Stimulated activated CD8-positive, alpha-beta memory T cell treated with anti-CD3 and anti-CD28 coated beads, Interleukin-15, amount 100 ng/mL, for 24 hours (primary cell): ENCODE measurements at places on chromosomes 2 and 18.

GRCh38 chr2:65877331-65878010 is 445.1 kb upstream of the SPRED2 start:
- no peak for DNase-seq

DNA sequence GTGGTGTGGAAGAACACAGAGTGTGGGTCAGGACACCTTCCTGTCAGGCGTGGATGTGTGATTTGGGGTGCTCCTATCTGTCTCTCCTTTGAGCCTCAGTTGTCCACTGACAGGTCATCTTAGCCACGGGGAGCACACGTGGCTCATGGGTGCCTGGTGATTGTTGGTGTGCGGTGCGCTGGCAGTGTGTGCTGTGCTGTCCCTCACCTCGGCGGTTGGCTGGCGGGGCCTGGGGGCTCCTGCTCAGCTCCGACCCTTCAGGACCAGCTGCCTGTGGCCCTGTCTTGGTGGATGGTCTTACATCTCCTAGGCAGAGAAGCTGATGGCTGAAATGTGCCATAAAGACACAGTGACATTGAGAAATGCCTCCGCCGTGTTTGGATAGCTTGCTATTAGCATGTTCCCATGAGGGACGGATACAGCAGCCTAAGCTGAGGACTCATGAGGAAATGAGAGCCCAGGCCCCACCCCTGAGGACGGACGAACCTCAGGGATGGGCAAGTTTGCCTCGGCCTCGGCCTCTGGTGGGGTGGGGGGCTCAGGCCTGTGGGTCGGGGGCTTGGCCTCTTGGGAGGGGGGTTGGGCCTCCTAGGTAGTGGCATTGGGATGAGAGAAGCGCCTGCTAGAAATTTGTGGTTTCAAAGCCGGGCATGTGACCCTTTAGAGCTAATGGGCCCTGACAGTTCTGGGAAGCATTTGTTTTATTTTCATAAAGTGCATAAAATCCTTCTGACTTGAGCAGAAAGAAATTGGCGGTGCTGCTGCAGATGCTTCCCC is 20.3 kb upstream of the ASB1 start:
- DNase-seq: no peak

DNA sequence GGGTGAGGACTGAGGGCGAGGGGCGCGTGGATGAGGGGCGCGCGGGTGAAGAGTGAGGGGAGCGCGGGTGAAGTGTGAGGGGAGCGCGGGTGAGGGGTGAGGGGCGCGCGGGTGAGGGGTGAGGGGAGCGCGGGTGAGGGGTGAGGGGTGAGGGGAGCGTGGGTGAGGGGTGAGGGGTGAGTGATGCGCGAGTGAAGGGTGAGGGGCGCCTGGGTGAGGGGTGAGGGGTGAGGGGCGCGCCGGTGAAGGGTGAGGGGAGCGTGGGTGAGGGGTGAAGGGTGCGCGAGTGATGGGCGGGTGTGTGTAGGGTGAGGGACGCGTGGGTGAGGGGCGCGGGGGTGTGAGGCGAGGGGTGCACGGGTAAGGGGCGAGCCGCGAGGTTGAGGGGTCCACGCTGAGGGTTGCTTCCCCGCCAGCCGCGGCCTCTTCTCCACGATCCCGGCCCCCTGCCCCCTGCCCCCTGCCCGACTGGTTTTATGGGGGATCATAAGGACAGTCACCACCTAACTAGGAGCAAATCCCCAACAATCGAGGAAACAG is 1.1 kb upstream of the SLC66A2 start:
- no peak for DNase-seq

DNA sequence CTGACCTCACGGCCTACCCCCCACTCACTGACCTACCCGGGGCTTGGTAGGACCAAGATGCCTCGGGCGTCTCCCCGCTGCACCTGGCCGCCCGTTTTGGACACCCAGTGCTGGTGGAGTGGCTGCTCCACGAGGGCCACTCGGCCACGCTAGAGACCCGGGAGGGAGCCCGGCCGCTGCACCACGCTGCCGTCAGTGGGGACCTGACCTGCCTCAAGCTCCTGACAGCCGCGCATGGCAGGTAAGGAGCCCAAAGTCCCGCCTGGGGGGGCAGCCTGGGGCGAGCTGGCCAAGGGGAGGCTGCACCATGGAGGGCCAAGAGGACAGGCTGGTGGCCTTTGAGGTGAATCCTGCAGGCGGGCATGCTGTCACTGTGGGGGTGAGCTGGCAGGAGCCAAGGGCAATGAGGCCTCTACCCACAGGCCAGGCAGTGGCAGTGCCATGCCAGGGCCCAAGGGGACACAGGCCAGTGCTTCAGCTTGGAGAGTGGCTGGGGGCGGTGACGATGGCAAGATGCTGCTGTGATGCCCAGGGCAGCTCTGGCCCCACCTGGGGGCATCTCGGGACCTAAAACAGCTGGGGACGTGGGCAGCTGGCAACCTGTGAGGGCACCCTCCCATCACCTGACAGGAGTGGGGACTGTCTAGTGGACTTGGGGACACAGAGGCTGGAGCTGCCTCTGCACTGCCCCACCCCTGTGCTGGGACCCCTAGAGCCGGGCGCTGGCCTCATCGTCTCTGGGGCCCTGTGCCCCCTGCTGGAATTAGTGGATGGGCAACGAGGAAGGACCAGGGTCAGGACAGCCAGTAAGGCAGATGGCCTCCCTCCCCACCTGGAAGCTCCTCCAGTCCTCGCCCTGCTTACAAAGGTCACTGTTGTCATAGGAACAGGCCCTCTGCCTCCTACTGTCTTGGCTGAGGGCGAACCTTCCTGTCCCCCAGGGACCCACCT is 2.0 kb downstream of the ESPNL start:
- no peak for DNase-seq

- peak; percentile 69 for DNase-seq
These were observed at the start of gene EGR4 for GRCh38 chr2:73293534-73294171. EGR4 (minus strand) TSS chr2:73293548; CDS start chr2:73293317, 231 bp downstream.

DNA sequence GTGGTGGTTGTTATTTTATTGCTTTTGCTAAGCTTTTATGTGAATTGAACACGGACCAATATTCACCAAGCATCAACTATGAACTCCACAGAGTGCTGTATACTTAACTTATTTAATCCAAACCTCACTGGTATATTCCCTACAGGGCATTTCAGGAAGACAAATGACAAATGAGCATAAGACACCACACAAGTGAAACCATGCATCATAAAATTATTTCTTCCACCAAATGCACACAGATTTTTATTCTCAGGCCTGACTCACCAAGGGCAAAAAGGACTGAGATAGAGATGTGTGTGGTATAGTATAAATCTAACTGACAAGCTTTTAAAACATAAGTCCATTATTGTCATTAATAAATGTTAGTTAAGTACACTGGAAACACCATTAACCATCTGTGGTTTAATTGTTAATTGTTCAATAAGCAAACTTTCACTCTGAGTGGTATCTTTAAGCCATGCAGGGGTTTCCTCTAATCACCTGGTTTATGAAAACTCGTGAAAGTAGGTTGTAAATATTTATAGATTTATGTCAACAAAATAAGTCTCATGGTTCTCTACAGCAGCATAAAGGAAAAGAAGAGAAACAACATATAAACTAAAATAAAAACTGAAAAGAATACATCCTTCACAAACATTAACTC is 77.6 kb upstream of the CRIM1 start:
- no peak for DNase-seq

GRCh38 chr2:164430166-164430783 is 191.0 kb downstream of the GRB14 start:
- no peak for DNase-seq

DNA sequence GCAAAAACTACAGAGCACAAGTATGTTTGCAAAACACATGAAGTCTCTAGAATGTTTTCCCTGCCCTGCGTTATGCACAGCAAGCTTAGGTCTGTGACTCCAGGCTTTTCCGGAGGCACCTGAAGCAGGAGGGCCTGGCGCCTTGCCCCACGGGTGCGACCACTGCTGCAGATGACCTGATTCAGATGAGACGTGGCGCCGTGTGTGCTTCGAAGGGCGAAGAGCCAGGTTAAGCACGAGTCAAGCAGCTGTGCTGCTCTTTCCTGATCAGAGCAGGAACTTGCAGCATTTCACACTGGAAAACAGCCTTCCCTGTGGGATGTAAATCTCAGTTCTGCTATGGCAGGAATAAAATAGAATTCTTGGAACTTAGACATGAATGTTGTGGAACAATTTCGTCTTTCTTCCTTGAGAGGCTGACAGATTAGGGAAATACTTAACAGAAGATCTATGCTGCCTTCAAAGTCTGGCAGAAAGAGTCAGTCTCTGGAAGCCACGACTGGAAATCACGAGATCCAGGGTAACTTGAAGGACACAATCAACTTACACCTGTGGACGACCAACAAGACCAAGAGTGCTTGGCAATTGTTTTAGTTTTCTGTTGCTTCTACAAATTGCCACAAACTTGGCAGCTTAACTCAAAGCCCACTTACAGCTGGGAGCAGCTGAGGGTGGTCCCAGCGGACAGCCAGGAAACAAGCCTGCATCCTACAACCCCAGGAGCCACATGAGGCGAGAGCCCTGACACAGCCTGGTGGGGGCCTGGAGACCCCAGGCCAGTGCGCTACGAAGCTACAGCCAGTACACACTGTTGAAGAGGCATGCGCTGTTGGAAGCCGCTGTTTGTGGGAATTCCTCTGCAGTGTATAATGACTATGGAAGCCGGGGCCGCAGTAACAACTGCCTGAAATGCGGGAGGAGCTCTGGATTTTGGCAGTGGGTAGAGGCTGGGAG is 42.9 kb downstream of the EIPR1 start:
- DNase-seq: no peak

DNA sequence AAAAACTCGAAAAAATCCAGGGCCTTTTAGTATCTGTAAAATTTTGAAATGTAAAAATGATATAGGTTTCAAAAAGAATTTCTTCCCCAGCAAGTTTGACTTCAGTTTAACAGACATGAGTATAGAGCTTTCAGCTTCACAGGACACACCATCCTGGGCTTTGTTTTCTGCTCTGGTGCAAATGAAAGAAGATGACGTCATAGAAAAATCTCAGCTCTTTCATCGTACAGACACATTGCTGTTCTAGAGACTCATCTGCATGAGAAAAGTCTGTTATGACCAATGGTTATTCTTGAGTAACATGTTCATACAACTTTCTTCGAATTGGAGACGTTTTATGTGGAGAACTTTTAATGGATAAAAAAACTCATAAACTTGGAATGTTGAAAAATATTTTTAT is 111.7 kb upstream of the DYNAP start:
- no peak for DNase-seq

DNA sequence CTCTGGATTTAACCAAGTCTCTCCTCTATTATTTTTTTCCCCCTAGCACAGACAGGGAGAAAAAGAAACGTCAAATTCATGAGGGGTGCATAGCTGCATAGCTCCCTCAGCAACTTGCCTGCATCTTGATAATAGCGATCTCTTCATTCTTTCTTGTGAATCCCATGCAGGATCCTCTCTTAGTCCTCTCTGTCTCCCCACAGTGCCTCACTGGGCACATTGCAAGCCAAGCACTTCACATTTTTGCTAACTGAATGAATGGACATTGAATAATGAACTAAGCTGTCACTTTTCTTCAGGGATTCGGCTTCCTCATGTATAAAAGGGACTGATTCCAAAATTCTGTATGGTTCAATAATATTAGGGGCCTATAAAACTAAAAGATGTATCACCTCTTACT is 2.9 kb upstream of the EPB41L3 start:
- DNase-seq: no peak

DNA sequence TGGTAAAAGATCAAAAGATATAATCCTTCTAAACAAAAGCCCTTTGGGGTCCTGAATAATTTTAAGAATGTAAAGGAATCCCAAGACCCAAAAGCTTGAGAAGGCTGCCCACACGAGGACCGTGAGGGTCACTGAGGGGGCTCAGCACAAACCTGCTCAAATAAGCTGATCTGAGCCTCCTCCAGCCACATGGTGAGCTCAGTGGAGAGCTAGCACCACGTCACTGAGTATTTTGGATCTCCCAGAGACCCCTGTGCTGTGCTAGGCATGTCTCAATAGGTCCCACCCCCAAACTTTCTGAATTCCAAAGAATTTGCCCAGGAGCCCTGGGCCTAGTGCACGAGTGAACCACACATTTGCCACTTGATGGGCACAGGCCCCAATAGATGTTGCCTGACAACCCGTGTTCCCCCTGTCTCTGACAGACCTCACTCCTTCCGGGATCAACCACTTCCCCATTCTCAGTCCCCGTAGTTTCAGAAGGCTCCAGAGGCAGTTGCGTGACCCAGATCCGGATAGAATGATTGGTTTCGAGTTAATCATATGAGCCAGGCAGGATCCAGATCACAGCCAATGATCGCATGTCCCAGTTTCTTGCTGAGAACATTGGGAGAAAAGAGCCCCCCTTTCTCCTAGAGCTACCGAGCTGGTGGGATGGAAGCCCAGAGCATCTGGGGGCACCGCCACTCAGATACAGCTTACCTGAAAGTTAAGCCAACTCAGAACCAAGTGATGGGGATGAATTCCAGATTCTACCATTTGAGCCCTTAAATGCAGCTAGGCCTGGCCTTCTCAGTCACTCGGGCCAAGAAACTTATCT is 203.8 kb downstream of the TNS1 start:
- DNase-seq: no peak

- no peak for DNase-seq
These were observed 11.6 kb upstream of the EIF2AK2 start for GRCh38 chr2:37168217-37168981.

DNA sequence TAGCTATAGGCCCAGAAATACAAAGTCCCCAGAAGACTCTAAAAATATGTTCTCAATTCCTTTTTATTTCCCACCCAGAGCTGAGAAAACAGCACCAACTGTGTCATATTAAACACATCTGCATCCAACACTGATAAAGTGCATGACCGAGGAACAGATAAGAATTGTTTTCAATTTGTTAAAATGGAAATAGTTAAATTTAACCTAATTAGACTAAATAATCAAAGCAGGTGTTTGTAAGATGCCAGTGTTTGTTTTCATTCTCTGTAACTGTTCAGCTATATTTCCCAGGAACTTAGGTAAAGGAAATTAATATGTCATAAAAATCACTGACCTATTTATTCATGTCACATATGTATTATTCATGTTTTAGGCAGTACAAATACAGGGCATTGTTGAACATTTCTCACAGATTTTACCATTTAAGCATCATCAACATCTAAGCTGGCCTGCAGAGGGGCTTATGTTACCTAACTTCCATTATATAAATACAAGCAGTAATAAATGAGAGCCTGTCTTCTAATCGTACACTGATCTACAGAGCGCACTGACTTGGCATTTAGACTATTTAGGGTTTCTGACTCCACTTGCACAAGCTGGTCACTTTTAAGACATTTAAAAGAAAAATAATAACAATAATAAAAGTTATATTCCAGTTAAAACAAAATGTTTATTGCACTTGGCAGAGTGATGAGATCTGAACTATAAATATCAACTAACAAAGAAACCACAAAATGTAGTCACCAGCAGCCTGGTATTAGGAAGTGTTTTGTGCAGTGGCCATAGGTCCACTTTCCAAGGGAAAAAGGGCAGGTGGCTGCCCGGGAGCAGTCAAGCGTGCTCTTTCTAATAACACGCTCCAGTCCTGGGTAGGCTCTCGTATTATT is 86.6 kb upstream of the ZFP36L2 start:
- no peak for DNase-seq
